Germinal center (tissue), 1 donor: ENCODE measurements at places on chromosomes 1 and 21.

- no peak for DNase-seq
Measured at GRCh38 chr1:214416417-214416816, 135.0 kb downstream of the PTPN14 start.

DNA sequence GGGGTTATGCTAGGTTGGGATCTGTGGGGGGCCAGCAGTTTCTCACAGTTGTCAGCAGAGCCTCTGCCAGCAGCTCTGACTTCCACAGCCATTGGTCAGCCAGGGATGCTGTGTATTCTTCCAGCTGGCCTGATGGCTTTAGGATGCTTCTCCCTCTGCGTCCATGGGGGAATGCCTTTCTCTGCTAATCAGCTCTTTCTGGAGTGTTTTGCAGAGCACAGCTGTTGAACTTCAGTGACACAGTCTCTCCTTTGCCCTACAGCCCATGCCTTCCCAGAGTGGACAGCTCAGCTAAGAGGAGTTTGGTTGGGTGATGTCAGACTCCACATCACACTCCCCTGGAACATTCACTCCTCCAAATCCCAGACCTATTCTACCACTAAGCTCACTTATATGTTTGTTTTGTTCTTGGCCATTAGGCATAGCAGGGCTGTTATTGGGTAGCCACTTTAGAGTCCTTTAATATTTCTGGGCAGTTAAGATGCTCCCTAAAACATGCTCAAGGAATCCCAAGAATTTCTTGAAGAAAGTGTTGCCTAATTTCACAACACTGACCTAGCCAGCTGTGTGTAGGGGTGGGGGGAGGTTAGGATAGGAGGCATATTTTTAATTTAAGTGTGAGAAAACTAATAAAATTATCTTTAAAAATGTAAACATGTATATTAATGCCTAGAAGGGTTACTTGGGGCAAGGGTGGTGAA is 75.3 kb upstream of the KIAA0040 start:
- no peak for DNase-seq

- DNase-seq = peak; percentile 54
Measured at GRCh38 chr1:86913399-86913895, 479 bp downstream of the SELENOF start.

GRCh38 chr1:27973771-27974416 is 14.1 kb downstream of the XKR8 start:
- DNase-seq = no peak

DNA sequence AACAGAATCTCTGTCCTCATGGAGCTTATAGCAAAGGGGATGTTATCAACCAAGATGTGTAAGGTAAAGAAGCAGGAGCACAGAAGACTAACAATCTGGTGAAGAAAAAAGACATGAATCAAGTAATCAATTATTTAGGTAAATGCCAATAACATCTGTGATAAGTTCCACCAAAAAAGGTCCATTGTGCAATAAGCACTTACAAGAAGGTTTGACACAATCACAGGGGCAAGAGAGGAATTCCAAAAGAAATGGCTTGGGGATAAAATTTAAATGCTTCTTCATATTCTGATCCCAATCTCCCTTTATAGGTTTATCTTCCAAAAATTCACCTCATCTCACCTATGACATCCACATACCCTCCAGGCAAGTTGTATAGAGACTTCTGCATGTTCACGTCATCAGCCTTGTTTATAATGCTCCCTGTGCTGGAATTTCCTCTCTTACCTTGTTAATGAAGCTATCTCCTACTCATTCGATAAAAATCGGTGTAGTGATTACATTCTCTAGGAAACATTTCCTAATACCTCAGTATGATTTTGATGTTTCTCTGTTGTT is 53.6 kb upstream of the DPT start:
- no peak for DNase-seq

DNA sequence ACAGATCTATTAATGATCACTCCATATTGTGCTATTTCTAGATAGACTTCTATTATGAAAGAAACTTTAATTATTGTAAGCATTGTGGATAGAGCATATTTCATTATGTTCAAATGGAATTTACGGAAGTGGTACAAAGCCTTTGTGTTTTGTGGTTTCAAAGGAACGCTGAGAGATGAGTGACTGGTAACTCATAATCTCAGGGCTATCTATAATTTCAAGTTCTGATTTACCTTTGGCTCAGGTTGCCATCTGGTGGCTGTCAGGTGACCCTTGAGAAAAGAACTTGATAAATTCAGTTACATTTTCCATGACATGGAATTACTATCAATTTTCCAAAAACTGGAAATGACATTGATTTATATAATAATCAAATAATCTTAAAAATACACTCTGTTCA is 12.2 kb downstream of the NTNG1 start:
- no peak for DNase-seq

GRCh38 chr1:208584167-208584755 is 340.1 kb upstream of the PLXNA2 start:
- no peak for DNase-seq

DNA sequence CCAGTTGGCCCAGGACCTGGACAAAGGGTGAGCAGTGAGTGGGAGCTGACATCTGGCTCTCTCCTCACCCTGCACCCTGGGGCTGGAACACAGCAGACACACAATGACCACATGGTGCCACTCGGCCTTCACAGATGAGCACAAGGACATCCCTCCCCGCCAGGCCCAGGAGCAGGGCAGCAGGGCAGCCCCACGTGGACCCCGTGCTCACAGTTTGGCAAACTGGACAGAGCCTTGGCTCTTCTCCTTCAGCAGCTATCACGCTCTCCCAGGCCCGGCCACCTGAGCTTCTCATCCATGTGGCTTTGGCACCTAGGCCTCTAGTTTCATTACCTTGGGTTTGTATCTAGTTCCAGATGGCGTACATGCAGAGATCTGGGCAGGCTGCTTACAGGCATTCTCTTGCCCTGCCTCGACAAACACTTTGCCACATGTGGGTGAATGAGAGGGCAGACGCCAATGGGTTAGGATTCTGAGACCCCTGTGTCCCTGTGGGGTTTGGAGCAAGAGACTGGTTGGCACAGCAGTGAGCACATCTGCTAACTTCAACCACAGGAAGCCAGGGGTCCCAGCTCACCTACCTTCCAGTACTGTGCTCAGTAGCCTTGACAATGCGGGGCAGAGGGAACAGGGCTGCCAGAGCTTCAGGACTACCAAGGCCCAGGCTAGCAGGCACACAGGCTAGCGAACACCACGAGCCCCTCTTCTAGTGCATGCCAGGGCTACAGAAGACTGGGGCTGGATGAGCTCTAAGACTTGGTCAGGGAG is 3.4 kb upstream of the PTPRF start:
- DNase-seq = no peak

DNA sequence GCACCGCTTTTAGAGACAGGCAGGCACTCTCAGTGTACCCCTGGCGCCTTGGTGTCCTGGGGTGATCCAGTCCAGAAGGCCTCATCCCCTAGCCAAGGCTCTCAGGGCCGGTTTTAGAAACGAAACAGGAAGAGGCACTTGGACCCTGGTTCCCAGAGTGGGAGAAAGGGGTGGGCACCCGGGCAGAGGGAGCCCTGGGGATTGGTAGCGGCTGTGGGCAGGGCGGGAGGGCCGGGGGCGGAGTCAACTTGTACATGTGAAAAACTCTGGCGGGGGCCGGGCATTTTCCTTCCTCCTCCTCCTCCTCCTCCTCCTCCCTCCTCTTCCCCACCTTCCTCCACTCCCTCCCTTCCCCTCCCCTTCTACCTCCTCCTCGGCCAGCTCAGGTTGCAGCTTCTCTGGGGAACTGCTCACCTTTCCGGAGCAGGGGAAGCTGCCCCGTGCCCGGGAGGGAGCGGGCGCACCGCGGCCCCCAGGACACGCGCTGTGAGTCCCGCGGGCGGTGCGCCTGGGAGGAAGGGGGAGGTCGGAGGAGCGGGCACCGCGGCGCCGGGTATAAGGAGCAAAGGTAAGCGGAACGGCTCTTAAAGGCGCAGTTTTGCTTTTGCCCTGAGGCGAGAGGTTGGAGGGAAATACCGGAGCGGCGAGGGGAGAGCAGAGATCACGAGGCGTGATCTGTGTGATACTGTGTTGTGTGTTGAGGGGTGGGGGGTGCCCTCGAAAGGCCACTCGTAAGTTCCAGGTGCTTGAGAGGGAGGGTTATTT is at the start of gene CDK18:
CDK18 (plus strand) TSS at position 359 of the 765 bp plus-strand sequence. CDS start 18,499 bp downstream, outside the sequence.
- peak; percentile 54 for DNase-seq

- peak; percentile 46 for DNase-seq
Measured at GRCh38 chr1:87292684-87293493, 35.8 kb upstream of the LMO4 start.

DNA sequence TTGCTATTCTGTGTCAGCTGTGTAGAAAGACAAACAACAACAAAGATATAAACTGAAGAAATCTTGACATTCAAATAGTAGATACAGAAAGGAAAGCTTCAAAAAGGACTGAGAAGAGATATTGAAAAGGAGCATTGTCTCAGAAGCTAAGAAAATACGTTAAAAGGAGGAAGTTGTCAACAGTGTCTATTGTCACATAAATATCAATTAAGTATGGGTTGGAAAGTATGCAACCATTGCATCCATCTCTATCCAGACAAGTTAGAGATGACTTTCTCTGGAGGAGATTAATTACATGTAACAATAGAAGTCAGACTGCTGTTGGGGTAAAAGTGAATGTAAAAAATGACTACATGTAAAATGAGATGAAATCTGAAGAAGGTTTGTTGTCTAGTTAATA is 29.7 kb upstream of the BRINP3 start:
- DNase-seq = no peak

DNA sequence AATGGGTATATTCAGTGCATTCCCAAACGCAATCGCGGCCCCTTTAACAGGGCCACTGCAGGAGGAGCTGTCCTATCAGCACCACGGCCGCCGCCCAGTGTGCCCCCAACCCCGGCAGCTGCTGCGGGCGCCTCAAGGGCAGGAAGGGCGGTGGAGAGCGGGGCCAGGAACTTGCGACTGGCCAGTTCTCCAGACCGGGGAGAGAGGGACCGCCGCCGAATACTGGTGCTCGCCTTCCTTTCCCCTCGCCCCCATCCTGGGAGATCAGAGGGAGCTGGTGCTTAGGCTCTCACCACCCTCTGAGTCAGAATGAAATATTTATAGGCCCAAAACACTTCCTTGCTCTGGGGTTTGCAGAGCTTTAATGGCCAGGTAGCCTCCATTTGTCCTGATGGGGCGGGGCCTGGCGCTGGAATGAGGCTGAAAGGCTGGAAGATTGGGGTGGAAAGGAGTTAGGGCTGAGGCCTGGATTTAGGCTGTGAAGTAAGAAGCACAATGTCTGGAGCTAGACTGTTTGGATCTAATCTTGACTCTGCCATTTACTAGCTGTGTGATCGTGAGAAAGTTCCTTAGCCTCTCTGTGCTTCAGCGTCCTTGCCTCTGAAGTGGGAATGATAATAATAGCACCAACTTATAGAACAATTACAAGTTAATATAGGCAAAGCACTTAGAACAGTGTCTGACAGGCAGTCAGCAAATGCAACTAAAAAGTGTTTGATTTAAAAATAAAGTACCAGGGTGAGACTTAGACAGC is 75.5 kb downstream of the NAV1 start:
- DNase-seq = no peak

GRCh38 chr1:231213831-231214573 is 27.0 kb upstream of the GNPAT start:
- DNase-seq = no peak

GRCh38 chr1:234721476-234722269 is 111.7 kb upstream of the IRF2BP2 start:
- DNase-seq = no peak

- no peak for DNase-seq
Measured at GRCh38 chr21:41614511-41614910, 106.6 kb upstream of the TMPRSS2 start.

DNA sequence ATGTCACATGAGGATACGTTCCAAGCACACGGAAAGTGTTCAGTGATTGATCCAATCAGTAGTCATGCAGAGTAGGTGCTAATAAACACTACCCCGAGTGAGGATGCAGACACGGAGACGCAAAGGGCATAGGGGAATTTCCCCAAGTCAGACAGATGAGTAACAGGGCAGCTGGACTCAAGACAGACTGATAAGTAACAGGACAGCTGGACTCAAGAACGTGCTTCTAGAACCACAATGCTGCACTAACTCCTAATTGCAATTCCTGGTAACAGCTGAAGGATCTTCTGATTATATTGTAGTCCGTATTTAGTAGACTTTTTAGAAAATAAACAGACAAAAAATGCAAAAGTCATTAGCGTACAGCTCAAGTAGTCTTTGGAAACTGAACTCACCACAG is 1.9 kb upstream of the OR2T10 start:
- DNase-seq = no peak

DNA sequence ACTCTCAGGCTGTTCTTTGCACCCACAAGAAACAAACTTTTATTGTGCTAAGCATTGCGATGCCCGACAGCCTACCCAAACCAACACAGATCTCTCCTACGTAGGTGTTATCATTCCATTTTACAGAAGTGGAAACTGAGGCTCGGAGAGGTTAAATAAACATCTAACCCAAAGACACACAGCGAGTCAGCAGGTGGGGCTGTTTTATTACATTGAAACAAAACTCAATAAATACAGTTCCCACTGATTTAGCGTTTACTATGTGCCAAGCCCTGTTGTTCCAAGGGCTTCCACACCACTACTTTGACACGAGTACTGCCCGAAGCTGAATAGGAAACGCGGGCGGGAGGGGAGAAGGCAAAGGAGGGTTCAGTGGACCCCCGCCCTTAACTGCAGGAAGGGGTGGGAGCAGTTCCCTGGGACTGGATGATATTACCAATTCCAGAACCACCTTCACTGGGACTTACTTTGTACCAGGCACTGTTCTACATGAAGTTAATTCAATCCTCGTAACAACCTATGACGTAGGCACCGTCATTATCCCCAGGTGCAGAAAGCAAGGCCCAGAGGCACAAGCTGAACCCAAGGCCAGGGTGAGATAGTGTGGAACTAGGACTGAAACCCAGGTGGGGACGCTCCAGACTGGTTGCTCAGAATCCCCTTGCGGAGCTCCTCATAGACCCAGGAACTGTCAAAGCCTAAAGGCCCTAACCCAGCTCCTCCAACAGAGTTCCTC is 19.3 kb upstream of the ALDH4A1 start:
- DNase-seq = no peak

GRCh38 chr1:26666855-26667254 is 29.0 kb upstream of the ARID1A start:
- DNase-seq = no peak

- DNase-seq = no peak
Measured at GRCh38 chr1:22799971-22800370, 89.3 kb downstream of the EPHB2 start.

DNA sequence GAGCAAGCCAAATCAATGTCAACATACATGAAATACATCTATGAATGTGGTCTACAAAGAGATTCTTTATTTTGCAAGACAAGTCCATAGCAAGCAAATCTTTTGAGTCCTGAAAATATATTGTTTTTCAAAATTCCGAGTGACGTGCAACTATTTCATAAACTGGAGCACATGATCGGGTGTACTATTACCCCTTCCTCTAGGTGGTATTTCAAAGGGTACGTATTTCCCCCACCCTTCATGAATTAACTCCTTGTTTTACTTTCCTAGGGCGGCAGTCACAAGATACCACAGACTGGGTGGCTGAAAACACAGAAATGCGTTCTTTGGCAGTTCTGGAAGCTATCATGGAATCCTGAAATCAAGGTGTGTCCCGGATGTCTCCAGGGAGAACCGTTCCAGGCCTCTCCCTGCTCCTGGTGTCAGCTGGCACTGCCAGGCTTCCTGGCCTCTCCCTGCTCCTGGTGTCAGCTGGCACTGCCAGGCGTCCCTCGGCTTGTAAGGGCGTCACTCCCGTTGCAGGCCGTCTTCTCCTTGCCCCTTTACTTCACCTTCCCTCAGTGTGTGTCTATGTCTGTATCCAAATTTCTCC is 55.3 kb downstream of the RIPK4 start:
- DNase-seq = no peak

- no peak for DNase-seq
Measured at GRCh38 chr1:24540906-24541710, 14.8 kb upstream of the NCMAP start.

GRCh38 chr1:226754097-226754496 is 15.0 kb upstream of the ITPKB start:
- no peak for DNase-seq

GRCh38 chr21:45809421-45809820 is 165.9 kb downstream of the PCBP3 start:
- no peak for DNase-seq
